ENCODE measurements at places on chromosomes 5 and 9. TPM values are rescaled to one million over a fixed set of nuclear protein-coding genes. Genes with fewer than 3 reads are reported as not detected.

Gene SPINK6
- 4.8 TPM for total RNA-seq

Gene ZNF618
- 18.0 TPM for total RNA-seq

Gene ANKRA2
- total RNA-seq = 25.3 TPM

Gene ASPN
- not detected for total RNA-seq

Gene PLEKHG4B
- 1.8 TPM for total RNA-seq

Gene SH2D3C
- 0.19 TPM for total RNA-seq

Gene LCNL1
- 0.07 TPM for total RNA-seq

Gene PCDHB8
- total RNA-seq = 0.16 TPM

Gene SPATA31E1
- not detected for total RNA-seq

Gene PSD2
- under 0.01 TPM for total RNA-seq

Gene SPATA31A3
- total RNA-seq = not detected

Gene SNCB
- total RNA-seq = 1.2 TPM

Gene FBP2
- total RNA-seq = not detected

Gene TPRN
- 6.5 TPM for total RNA-seq

Gene ACOT12
- total RNA-seq = not detected

Gene AFAP1L1
- 19.0 TPM for total RNA-seq

Gene CCDC187
- not detected for total RNA-seq

Gene PCDHGB7
- total RNA-seq = 6.2 TPM

Gene EDIL3
- total RNA-seq = 137 TPM
